ENCODE measurements at places on chromosomes 5 and 9.
A peak's percentile ranks its signal among the peaks of the same experiment; 100 is the strongest.

GRCh38 chr5:139043157-139043905, 154.8 kb downstream of the SIL1 start:
- DNase-seq: no peak

DNA sequence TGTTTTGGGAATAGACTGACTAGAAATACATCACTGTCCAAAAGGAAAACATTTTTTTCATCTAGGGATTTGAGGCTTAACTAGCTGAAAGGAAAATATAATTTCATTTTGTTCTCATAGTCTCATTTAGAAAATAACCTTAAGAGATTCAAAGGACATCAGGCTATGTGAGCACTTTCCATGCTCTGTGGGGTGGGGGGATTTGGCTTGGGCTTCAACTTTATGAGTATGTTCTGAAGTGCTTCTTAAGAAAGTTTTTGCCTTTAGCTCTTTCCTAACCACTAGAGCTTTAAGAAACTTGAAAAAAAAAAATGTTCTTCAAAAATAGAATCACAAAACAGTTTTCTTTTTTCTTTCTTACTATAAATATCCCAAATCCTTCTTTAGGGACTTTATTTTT, 17.6 kb downstream of the CDH6 start:
- no peak for DNase-seq

GRCh38 chr5:72179028-72179815, 71.9 kb downstream of the MAP1B start:
- DNase-seq: no peak

DNA sequence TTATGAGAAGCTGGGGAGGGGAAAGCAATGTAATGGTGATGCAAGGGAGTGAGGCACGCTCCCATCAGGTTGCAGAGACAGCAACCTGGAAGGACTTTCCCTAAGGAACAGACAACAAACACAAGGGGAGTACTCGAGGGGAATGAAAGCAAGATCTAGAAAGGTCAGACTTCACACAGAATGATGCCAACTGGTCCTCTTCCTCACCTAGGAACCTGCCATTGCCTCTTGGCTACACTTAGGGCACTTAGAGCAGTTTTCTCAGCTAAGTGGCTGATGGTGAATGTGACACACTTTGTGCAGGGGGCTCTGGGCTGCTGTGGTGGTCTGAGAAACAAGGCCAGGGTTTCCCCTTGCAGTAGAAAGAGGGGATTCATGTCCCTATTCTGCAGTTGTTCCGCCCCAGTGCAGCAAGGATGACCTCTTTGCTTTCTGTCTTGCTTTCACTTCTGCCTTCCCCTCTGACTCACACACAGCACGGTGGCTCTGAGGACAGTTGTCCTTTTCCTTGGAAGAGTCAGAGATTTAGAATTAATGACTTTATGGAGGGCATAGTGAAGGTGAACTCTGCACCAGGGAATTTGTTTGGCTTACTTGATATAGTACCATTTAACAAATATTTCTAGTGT, 394.0 kb upstream of the KLF4 start:
- no peak for DNase-seq

GRCh38 chr5:146249801-146250200, 46.4 kb downstream of the RBM27 start:
- DNase-seq: no peak

DNA sequence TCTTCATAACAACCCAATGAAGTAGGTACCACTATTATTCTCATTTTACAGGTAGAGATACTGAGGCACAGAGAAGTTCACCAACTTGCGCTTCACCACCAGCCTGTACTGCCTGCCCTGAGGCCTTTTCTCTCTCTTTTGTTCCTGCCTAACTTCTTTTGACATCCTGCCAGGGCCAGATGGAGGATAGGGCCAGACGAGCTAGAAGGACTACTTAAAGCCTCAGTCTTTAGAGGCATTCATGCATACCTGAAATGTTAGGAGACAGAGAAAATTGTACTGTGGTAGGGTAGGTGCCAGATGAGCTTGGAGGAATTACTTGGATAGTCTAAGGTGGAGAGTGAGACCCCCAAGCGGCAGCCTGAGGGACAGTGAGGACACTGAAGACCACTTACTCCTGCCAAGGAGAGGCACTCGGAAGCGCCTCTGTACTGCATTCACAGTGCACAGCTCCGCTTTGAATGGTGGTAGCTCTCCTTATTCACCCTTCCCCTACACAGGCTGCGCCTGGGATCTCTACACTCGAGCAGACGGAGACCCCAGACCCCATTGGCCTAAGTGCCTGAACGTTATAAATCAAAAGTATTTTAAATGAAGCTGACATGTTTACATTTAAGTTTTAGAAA, 6.2 kb upstream of the ORM1 start:
- no peak for DNase-seq

- DNase-seq: no peak
Measured at GRCh38 chr9:120583958-120584369, 4.0 kb upstream of the CDK5RAP2 start.

DNA sequence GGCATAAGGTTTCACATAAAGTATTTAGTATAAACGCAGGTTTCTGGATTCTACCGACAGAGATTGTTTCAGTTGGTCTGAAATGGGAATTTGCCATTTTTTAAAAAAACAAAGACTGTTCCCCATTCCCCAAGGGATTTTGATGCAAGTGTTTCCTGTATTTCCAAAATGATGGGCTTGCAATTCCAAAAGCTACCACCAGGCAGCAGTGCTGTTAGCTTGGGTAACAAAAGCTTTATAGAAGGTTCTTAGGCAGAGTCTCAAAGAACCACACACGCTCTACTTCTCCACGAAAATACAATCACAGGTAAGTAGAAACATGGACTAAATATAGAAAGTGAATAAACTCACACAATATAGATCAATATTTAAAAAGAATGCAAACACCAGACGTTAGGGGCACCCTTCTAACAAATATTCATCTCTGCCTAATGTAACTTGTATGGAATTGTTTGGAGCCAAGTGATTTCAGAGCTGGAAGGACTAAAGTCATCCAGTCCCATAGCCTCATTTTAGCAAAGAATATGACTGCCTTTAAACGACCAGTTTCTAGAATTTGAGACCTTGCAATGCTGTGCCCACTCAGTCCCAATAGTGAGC, 154.3 kb downstream of the SPOCK1 start:
- no peak for DNase-seq

DNA sequence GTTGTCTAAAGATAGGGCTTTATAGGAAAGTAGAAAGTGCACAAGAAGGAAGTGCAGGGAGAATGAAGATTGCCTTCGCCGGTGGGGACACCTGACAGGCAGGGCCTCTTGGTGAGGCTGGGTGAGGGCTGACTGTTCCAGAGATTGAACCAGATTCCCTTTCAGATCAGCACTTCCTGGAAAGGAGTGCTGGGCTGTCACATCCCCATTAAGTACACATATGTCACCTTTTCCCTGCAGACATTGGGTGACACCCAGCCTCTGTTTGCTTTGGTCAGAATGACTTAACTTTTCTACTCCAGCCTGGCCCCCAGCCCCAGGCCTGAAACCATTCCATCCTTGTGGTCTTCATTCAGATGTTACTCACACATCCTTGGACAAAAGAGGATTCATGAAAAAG, 7.4 kb upstream of the SHROOM1 start:
- DNase-seq: no peak

DNA sequence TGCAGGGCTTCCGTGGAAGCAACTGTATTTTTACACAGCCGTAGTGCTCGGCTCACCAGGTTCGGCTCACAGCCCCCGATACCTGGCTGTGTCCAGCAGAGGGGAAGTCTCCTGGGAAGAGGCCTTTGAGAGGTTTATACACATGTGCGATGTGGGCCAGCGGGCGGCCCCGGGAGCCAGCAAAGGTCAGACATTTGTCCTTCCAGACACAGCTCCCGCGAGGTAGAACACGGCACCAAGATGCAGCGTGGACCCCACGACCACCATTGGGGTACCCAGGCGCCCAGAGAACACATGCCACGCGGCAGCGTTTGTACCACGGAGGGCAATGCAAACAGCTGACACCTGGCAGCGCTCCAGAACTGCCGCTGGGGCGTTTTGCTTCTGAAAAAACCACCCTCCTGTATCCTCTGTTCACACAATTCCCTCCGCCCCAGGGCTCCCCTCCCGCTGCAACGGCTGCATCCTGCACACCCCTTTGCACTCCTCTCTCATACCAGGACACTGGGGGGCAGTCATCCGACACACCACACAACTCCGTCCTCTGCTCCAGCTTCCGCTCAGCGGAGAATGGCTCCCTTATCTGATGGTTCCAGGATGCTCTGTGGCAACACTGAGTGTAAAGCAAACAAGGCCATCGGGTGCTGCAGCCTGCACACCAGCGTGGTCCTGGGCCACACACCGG, 235.3 kb downstream of the SYK start:
- peak; percentile 78 for DNase-seq

Measured in HuH-7.5 (cell line).